ENCODE measurements at places on chromosomes 5 and 9.

GRCh38 chr9:127449332-127449966, 1.8 kb downstream of the RPL12 start:
- no peak for DNase-seq
- H3K4me3 ChIP-seq: peak overlapping the region; percentile 97
- H3K27ac ChIP-seq: peak overlapping the region; percentile 94

DNA sequence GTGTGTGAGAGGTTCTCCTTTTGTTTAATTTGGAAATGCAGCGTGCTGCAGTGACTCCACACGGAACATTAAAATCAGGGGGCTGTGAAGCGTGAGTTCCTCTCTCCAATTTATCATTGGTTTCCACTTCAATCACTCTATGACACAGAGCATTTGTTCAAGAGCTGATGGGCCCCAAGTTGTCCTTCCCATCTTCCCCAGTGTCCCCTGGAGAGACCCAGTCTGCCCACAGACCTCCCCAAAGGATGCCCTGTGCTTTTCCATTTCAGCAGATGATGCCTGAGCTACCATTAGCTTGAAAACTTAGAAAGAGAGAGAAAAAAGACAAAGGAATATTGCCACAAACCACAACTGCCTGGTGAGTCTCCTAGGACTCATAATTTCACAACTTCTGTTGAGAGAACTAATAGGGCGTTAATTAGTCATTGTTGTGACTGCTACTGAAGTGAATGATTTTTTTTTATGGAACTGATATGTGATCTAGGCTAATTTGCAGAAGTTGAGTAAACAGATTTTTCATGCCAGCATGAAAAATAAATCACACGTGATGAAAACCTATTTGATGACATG, 772.7 kb downstream of the SEMA5A start:
- H3K36me3 ChIP-seq: no peaks in the 10 kb centered on the region
- no peak overlapping the region for H3K27ac ChIP-seq
- peaks cover 13% of the 10 kb centered on the region for H3K4me1 ChIP-seq
- no peak for DNase-seq
- no peaks in the 10 kb centered on the region for H3K27me3 ChIP-seq

DNA sequence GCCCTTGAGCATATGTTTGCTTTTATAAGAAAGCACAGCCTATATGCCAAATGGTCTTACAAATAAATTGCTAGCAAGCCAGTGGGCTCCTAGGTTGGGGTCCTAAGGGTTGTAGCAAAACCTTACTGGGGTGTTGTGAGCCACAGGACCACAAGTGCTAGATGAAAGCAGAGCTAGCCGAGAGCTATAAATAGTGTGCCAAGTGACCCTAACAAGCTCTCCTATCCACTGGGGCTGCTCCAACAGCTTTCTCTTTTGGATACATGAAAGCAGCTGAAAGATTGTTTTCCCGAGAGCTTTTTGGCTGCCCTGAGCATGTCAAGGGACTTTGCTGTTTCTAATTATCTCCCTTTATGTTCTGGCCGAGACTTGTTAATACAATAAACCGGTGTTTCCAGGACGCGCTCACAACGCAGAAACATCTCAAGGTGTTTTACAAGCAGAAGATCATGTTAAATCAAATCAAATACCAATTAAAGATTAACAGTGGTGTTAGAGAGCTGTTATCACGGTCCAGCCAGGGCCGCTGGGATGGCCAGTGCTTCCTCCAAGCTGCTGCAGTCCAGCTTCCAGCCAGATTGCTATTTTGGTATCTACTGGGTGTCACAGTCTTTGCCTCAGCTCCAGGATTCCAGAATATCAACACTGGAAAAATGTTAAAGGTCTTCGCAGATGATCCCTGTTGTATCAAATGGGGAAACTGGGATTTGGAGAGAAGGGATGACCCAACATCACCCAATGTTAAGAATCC, 351.0 kb downstream of the ASTN2 start:
- H3K27ac ChIP-seq: no peak overlapping the region
- no peaks in the 10 kb centered on the region for H3K4me1 ChIP-seq
- no peaks in the 10 kb centered on the region for H3K27me3 ChIP-seq

DNA sequence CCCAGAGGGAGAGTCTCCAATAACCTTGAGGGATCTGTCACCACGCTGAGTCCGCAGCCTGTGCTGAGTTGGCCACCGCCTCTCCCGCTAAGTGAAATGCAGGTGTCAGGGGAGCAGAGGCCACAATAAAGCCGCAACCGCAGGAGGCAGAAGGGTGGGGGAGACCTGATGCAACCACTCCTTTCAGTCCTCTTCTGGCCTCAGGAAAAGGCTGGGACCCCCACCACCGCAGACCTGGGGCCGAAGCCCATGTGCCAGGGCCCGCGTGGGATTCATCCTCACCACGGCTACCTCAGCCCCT, 576 bp downstream of the MAP1B start:
- H3K4me3 ChIP-seq: peak overlapping the region; percentile 94
- peaks cover 33% of the 10 kb centered on the region for H3K36me3 ChIP-seq
- H3K27ac ChIP-seq: peak overlapping the region; percentile 87
- H3K4me1 ChIP-seq: peaks cover 43% of the 10 kb centered on the region
- no peak for DNase-seq
- peaks cover 1% of the 10 kb centered on the region for H3K27me3 ChIP-seq

GRCh38 chr9:114112778-114113584, 13.9 kb upstream of the KIF12 start:
- no peaks in the 10 kb centered on the region for H3K36me3 ChIP-seq
- DNase-seq: peak; percentile 61
- H3K27me3 ChIP-seq: peaks cover 14% of the 10 kb centered on the region
- H3K4me1 ChIP-seq: peaks cover 47% of the 10 kb centered on the region

- peak overlapping the region; percentile 1 for H3K27ac ChIP-seq
- peaks cover 33% of the 10 kb centered on the region for H3K4me1 ChIP-seq
- peaks cover 24% of the 10 kb centered on the region for H3K36me3 ChIP-seq
- no peak for DNase-seq
- no peaks in the 10 kb centered on the region for H3K27me3 ChIP-seq
- no peak overlapping the region for H3K4me3 ChIP-seq
Measured at GRCh38 chr5:65329266-65329665, 152.5 kb downstream of the ADAMTS6 start.

- no peak for DNase-seq
- no peak overlapping the region for H3K4me3 ChIP-seq
- H3K27me3 ChIP-seq: peaks cover 26% of the 10 kb centered on the region
Measured at GRCh38 chr5:96859375-96859774, 16.9 kb upstream of the ERAP2 start.

- H3K36me3 ChIP-seq: peaks cover 21% of the 10 kb centered on the region
- H3K4me1 ChIP-seq: 0 out of 2 replicates have a peak, but pooled peaks cover 8% of the 10 kb centered on the region
- no peak overlapping the region for H3K4me3 ChIP-seq
- peaks cover 33% of the 10 kb centered on the region for H3K27me3 ChIP-seq
Measured at GRCh38 chr9:35976726-35977125, 18.8 kb upstream of the OR2S2 start.

GRCh38 chr9:7088611-7089010, 330.8 kb downstream of the KDM4C start:
- H3K27me3 ChIP-seq: peaks cover 2% of the 10 kb centered on the region
- no peak overlapping the region for H3K27ac ChIP-seq
- no peaks in the 10 kb centered on the region for H3K36me3 ChIP-seq
- no peak for DNase-seq
- no peaks in the 10 kb centered on the region for H3K4me1 ChIP-seq
- no peak overlapping the region for H3K4me3 ChIP-seq

GRCh38 chr5:2866662-2867372, 115.3 kb upstream of the IRX2 start:
- H3K27me3 ChIP-seq: no peaks in the 10 kb centered on the region
- H3K4me1 ChIP-seq: no peaks in the 10 kb centered on the region
- peaks cover 4% of the 10 kb centered on the region for H3K36me3 ChIP-seq
- H3K4me3 ChIP-seq: no peak overlapping the region
- no peak overlapping the region for H3K27ac ChIP-seq

DNA sequence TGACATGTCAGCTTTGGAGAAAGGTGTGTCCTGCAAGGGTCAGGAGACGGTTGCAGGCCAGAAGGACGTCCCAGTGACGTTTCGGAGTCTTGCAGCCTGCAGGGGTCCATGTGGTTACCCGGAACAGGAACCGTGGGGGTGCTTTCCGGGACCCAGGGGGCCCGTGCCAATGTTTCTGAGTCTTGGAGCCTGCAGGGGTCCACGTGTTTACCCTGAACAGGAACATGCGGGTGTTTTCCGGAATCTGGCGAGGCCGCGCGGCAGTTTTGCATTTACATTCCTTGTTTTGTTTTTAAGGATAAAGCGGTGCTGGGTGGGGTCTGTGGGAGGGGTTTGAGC, 30.6 kb downstream of the NKD2 start:
- H3K27ac ChIP-seq: no peak overlapping the region
- peaks cover 2% of the 10 kb centered on the region for H3K27me3 ChIP-seq
- DNase-seq: no peak
- no peak overlapping the region for H3K4me3 ChIP-seq
- no peaks in the 10 kb centered on the region for H3K4me1 ChIP-seq
